ENCODE measurements at places on chromosomes 13 and 19.

GRCh38 chr19:5397804-5398692, 57.2 kb upstream of the ZNRF4 start:
- no peak for DNase-seq

DNA sequence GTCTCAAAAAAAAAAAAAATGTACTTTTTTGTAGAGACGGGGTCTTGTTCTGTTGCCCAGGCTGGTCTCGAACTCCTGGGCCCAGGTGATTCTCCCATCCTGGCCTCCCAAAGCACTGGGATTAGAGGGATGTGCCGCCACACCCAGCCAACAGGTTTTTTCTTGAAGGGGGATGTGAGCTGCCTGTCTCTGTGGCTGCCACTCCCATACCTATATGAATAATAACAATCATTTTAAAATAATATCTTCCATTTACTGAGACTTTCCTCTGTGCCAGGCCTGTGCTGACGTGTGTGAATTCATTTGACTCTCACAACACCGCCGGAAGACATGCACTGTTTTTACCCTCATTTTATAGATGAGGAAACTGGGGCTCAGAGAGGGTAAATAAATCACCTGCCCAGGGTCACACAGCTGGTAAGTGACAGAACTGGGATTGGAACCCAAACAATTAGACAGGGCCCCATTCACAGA, 7.2 kb upstream of the BCL3 start:
- DNase-seq = no peak

DNA sequence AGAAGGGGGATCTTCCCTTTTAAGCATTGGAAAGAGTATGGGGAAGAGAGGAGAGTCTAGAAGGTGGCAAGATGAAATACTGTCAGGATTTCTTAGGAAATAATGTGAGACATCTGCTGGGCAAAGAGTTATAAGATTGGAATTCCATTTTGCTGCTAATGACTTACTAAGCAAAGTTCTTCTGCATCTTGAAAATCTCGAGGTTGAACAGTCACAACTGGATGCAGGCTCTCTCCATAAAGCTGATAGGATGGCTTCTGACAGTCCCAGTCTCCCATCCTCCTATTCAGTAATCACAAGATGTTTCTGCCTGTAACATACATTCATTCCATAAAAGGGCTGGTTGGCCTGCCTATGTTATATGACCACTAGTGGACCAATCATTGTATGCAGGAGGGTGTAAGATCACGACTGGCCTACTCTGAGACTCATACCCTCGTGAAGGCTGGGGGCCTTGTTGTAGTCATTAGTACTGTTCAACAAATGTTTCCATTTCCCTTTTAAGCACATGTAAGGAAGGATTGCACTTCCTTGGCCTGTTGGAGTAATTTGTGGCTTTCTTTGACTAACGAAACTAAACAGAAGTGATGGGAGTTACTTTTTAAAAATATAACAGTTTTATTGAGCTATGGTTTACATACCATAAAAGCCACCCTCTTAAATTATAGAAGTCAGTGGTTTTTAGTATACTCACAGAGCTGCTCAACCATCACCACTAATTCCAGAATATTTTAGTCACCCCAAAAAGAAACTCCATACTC, 45.0 kb upstream of the TDRD3 start:
- no peak for DNase-seq

- no peak for DNase-seq
These were observed 2.4 kb downstream of the METTL21C start for GRCh38 chr13:102692491-102692826.

DNA sequence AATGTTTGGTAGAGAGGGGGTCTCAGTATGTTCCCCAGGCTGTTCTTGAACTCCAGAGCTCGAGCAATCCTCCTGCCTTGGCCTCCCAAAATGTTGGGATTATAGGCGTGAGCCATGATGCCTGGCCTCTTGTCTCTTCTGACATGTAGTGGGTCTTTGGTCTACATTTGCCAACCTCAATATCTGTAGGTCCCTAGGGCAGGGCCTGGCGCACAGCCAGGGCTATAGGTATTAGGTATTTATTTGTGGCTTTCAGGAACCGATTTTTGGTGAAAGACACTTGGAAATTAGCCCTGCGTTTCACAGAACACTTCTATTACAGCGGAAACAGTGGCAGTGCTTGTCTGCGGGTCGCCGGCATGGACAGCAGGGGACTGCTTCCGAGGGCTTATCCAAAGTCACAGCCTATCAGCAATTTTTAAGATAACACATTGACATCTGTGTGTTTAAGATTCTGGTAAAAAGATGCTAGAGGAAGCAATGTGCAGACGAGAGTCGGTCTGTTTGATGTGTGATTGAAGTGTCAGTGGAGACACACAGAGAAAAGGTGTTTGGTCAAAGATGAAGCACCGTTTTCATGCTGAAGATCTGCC, 14.5 kb downstream of the ZNF536 start:
- no peak for DNase-seq

- DNase-seq = no peak
These were observed 2213.9 kb upstream of the PCDH20 start for GRCh38 chr13:63629591-63629990.

GRCh38 chr13:66265371-66265770, 964.8 kb downstream of the PCDH9 start:
- DNase-seq = no peak

- DNase-seq = no peak
These were observed 694 bp downstream of the CLN5 start for GRCh38 chr13:76992548-76993001.

GRCh38 chr13:94248454-94249228, 230.8 kb downstream of the DCT start:
- DNase-seq = no peak

DNA sequence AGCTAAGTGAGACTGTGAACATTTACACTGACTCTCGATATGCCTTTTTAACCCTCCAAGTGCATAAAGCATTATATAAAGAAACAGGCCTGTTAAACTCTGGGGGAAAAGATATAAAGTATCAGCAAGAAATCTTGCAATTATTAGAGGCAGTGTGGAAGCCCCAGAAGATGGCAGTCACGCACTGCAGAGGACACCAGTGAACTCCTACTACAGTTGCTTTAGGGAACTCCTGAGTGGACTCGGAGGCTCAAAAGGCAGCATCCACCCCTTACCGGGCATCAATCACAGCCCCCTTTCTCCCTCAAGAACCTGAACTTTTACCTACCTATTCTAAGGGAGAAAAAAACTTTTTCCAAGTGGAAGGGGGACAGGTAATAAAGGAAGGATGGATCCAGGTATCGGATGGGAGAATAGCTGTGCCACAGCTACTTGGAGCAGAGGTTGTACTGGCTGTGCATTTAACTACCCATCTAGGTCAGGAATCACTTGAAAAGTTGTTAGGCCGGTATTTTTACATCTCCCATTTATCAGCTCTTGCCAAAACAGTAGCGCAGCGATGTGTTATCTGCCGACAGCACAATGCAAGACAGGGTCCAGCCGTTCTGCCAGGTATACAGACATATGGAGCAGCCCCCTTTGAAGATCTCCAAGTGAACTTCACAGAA, 80.1 kb downstream of the ZNF486 start:
- DNase-seq = no peak
